ENCODE measurements at places on chromosomes 3 and 15.

DNA sequence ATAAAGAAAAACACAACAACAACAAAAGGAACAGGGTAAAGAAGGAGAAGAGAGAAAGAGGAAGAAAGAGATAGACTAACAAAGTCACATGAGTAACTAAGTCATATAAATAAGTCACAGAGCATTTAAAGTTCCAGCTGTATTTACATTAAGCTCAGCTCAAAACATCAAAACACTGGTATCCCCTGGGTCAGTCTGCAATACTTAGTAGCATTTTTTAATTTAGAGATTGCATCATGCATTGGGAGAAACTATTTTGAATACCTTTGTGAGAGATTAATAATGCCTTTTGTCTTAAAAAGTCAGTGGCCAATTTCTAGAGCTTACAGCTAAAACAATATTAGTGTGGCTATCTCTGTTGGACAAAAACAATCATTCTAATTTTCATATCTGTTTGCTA, 78.4 kb downstream of the NEK10 start:
- DNase-seq, result no peak

DNA sequence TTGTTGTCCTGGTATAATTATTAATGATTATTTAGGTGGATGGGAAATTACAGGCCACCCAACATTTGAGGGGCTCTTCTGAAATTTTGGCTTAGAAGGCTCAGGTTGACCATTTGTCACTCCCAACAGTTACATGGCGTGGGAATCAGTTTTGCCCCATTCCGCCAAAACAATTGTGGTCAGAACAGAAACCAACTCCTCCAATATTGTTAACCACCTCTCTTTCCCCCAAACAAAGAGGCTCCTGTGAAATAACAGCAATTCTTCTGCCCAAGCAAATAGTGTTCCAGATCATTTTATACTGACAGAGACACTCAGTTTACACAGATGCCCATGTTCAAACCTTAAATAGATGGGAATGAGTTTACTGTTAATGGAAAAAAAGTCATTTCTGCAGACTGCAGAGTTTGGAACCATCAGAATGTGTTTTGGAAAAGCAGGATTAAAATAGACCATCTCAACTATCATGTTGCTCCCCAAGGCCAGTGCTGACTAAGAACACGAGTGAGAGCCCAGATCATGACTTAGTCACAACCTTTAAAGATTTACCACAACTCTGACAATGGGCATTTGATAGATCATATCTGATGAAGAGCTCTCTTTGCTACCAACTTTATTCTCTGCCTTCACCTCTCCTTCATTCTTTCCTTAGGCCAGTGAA, 102.1 kb downstream of the DUT start:
- DNase-seq, result no peak

DNA sequence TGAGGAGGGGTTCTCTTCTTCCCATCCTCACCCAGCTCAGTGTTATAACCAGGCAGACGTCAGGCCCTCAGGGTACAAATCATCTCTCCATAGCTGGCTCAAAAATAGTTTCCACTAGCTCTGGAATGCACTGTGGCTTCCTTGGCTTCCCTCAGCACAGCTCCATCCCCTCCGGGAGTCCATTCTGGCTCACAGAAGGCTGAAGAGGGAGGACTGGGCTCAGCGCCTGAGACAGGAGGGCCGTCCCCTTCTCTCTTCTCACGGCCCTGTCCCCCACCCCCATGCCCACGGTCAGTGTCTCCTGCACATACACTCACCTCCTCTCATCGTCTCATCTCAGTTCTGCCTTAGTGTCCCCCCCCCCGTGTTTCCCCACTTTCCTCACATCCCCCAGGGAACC, 50.1 kb downstream of the UMPS start:
- DNase-seq, result no peak

DNA sequence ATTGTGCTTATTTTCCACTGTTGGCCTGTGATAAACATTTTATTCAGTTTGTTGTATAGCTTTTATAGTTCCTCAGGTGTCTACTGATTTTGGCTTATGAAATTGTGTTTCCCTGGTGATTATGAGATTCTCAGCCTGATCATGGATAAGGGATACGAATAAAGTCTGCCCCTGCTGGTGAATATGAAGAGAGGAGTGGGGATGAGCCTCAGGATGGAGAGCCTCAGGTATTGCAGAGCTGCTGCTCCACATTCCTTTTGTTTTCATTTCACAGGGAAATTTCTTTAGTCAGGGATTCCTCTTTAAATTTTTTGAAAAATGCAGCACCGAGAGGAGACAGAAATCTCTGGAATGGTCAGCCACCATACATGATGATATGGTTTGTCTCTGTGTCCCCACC, 14.7 kb upstream of the RAB6B start:
- no peak for DNase-seq

DNA sequence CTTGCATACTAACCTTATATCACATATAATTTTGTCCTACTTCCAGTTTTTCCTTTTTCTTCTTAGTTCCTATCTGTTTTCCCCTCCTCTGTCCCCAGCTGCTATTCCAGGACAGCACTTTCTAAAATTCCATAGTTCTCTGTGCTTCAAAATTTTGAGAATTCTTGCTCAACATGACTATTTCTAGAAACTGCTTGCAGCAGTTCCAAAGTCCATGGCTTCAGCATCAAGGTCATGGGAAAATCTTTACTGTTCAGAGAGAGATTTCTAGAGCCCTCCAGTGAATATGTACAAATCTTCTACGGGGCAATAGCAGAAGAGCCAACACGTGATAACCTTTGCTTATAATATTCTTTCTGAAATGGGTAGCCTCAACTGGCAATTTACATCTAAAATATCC, 76.1 kb upstream of the PHLDB2 start:
- no peak for DNase-seq

DNA sequence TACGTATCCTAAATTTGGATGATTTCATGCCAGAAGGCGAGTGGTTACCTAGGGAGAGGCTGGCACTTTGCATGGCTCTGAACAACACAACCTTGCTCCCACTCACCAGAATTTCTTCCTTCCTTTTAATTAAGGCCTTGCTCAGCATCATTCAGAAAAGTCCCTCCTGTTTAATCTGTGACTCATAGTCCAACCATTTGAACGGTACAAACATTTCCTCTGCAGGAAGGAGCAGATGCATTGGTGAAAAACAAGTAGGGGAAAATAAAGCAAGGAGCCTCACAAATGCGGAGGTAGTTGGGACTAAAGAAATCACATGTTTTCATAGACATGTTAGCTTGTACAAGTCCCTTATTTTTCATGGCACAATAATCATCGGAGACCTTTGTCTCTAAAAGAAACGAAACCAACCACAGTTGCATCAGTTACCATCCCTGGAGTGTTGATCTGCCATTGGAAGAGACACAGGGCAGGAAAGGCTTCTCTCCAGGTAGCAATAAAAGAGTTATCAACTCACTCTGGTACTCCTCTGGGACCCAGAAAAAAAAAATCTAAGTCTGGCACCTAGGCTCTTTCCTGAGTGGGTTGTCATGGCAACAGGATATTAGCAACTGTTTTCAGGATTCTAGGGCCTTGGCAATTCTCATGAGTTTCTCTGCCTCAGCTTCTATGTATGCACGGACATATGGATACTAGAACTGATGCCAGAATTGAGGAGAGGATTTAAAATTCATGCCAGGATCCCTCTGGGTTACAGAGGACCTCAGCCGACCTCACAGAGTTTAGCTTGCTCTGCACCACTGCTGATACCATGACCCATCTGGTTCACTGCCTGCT, 255.4 kb upstream of the ARPP21 start:
- peak; percentile 90 for DNase-seq

GRCh38 chr15:39535466-39535865, 45.4 kb upstream of the THBS1 start:
- no peak for DNase-seq

All from NCI-H2171 treated with DMSO at 0.1 percent for 48 hours (cell line).